Activated naive CD4-positive, alpha-beta T cell (primary cell): ENCODE measurements at places on chromosomes 3 and 15.

DNA sequence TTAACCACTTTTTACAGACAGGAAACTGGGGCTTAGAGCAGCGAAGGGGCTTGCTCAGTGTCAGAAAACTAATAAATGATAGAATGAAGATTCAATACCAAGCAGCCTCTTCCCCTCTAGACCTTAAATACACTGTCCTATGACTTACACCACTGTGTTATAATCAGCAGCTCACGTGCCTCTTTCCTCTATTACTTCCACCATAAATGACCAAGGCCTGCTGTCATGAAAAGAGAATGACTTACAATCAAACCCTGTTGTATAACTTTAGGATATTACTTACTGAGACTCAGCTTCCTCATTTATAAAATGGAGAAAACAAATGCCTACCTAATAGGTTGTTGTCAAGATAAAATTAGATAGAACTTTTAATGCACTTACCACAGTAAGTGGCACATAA, 11.6 kb downstream of the FMN1 start:
- no peak for DNase-seq

- peak; percentile 7 for DNase-seq
These were observed 564.0 kb upstream of the TGFBR2 start for GRCh38 chr3:30042274-30042859.

DNA sequence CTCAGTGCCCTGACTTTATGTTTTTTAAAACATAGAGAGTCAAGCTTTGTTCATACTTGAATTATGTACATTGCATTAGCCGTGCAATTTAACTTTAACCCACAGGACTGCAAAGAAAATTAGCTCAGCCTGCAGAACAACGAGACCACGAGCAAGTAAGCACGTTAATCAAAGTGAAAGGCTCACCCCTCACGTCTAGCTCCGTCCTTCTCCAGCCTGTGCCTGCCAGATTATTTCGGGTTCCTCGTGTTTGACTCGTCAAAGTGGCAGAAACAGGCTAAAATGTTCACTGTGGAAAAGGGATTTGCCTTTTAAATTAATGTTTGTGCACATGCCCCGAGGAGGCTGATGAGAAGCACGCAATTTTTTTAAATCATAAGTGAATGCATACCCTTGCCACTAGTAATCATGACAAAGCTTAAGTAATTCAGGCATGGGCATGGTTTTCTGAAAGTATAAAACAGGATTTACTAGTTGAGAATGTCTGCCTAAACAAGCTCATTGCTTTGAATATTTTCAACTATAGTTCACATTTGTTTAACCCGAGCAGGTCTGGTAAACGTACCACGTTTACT, 15.3 kb downstream of the ZBTB38 start:
- DNase-seq, result no peak

- no peak for DNase-seq
These were observed 449.6 kb downstream of the MECOM start for GRCh38 chr3:169213956-169214355.

DNA sequence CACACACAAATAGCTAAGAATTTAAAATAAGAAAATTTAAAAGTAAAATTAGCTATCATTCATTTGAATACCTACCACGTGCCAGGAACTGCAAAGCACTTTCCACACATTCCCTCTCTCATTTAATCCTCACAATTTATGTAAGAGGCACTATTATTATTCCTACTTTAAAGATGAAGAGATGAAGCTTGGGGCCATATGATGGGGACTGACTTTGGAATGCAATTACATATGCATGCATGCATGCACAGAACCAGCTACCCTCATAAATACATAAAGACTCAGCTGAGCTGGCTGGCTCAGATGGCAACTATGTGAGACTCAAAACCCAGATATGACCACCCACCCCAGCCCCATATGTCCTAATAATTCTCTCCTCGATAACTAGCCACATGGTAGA, 31.7 kb upstream of the THUMPD3 start:
- DNase-seq, result no peak

DNA sequence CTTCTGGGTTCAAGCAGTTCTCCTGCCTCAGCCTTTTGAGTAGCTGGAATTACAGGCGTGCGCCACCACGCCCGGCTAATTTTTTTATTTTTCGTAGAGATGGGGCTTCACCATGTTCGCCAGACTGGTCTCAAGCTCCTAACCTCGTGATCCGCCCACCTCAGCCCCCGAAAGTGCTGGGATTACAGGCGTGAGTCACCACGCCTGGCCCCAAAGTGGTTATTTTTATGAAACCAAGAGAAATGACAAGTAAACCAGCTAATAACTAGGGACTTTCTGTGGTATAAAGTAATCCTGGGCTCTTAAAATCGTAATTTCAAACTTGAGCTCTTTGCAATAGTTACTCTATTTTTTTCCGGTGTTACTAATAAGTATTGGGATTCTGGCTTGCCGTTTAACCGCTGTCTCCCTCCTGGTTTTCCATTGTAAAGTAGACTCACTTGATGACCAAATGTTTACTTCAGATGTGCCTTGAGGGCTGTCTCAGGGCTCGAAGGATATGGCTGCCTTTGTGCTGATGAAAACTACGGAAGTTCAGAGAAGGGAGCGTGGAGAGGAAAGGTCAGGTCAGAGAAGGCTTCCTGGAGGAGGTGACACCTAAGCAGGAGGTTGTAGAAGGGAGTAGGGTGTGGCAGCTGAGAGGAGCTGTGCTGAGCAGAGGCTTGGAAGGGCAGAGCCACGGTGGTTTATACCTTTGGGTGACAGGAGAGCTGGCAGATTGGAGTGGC, 4.2 kb downstream of the ZSCAN2 start:
- no peak for DNase-seq

- no peak for DNase-seq
These were observed 70.7 kb downstream of the TOP2B start for GRCh38 chr3:25594007-25594502.

- no peak for DNase-seq
These were observed 131.6 kb downstream of the NLGN1 start for GRCh38 chr3:173529062-173529711.
